ENCODE measurements at places on chromosomes 6 and 20.

DNA sequence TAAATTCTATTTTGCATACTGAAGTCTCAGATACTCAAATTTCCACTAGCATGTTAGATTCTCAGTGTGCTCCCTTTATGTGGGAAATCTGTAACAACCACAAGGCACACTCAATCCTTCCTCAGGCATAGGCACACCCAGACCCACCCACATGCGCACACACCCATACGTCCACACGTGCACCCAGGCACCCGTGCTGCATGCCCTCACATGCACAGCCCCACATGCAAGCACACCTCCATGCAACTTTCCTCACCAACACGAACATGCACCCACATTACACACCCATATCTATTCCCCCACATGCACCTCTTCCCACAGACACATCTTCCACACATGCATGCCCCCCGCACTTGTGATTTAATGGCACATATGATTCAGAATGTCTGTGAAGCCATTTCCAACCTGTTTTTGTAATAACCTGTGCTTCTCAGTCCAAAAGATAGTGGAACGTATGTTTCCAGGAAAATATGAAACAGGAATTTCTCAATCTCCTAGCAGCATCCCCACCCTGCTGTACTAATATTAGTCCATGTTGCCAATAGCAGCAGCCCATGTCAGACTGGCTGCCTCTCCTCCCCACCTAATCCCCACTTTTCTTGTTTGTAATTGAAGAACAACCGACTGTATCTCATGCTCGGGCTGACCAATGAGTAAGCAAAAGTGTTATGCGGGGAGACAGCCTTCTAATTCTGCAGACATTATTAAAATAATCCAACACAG, 11.3 kb upstream of the CYP24A1 start:
- no peak for DNase-seq

- DNase-seq, result no peak
These were observed 110.2 kb downstream of the RCAN2 start for GRCh38 chr6:46381057-46381456.

GRCh38 chr6:36682328-36683144, 4.0 kb downstream of the CDKN1A start:
- peak; percentile 66 for DNase-seq

DNA sequence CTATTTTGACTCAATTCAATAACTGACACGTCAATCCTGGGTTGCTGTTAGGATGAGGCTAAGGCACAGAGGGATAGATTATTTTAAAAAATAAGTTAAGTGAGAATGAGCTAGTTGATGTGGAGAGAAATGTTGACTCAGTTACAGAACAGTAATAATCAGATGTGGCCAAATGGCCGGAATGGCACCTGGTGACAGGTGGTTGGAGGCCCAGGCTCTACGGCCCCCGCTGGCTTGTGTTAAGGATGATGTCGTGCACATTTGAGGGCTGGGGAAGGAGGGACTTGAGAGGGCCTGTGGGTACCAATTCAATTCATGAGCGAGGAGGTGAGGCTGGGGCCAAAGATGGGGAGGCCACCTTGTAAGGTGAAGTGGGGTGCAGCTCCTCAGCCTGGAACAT, 31.7 kb downstream of the APCDD1L start:
- no peak for DNase-seq

DNA sequence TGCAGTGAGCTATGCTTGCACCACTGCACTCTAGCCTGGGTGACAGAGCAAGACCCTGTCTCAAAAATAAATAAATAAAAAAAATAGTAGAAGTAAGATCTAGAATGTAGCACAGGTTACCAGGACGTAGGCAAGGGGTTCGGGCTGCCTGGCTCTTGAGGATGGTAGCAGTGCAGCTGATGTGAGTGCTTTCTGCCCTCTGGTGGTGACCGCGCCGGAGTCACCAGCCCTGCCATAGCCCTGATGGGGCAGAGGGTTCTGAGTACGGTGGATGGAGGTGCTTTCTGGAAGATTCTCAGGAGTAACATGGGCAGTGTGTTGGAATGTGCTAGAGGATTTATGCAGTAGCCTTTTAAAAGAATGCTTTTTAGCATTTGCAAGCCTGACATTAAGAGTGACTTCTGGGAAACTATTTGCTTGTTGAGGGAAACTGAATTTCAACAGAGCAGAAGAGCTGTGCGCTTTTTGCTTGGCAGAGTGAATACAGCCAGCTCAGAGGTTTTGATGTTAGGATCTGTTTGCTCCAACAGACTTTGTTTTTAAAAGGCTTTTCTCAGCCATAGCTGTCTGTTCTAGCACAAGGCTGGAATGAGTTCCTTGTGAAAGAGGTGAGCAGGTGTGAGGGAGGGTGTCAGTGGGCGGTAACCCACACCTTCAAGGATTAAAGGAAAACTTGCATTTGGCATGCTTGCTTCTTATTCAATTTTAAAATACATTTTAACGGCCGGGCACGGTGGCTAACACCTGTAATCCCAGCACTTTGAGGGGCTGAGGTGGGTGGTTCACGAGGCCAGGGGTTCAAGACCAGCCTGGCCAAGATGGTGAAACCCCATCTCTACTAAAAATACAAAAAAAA, 65.9 kb downstream of the PTPN1 start:
- peak; percentile 73 for DNase-seq

DNA sequence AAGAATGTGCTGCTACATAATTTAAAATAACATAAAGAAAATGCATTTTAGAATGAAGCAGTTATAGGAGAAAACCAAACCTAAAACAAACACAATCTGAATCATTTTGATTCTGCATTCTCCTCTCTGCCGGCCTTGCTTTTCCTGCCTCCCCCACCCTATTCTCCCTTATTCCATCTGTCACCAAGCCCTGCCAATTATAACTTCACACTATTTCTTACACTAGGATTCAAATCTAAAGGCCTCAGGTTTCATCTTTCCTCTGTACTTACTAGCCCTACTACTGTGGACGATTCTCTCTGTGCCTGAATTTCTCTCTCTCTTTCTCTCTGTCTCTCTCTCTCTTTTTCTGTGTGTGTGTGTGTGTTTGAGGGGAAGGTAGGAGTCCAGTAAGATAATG, 18.7 kb upstream of the PRIM2 start:
- no peak for DNase-seq

GRCh38 chr6:10659699-10660348, 34.6 kb downstream of the C6orf52 start:
- DNase-seq, result no peak

- DNase-seq, result no peak
These were observed 50.9 kb downstream of the JARID2 start for GRCh38 chr6:15296735-15297134.

GRCh38 chr6:26092443-26092842, 5.2 kb downstream of the HFE start:
- no peak for DNase-seq

GRCh38 chr6:34468378-34468892, 2.6 kb downstream of the PACSIN1 start:
- DNase-seq, result no peak

- DNase-seq, result peak; percentile 55
These were observed 28.4 kb downstream of the PRDM1 start for GRCh38 chr6:106114492-106114891.

DNA sequence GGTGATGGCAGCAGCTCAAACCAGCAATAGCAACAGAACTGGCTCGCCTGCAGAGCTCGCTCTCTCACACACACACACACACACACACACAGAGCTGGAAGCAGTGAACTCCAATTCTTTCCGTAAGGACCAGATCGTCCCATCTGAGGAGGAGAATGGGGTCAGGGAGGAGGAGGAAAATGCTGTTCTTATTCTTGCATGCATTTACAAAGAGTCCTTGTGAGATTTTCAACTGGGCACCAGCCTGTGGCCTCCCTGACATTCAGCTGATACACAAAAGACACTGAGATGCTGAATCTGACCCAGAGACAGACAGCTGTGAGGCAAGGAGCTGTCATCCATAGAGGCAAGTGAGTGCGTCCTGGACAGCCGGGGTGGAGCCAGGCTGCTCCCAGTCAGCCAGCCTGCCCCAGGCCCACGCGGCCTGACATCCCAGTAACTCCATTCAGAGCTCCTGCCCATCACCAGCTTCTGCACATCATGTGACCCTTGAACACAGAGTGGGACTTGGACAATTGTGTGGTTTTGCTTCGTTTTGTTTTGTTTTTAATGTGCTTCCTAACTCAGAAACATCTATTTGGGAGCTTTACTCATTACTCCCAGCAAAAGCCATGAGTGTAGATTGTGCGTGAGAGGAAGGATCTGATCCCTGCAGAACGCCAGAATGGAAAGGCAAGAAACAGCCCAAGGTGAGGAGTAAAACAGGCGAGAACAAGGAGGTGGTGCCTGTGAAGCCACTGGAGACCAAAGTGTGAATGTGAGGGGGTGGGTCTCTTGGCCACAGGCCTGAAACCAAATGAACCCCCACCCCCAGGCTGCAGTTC, 2.1 kb downstream of the SERPINB9 start:
- DNase-seq, result no peak

DNA sequence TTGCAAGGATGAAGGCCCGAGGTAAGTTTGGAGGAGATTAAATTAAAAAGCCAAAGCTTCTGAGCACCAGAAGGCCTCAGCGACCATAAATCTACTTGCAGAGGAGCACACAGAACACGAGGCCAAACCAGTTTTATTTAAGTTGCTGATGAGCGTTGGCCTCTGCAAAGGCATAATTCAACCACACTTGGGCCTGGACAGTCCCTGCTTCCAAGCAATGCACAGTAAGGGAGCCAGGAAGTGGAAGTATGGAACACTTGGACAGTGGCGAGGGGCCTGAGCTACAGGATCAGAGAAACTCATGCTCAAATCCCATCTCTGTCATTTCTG, 92.8 kb downstream of the PTPRT start:
- DNase-seq, result no peak

DNA sequence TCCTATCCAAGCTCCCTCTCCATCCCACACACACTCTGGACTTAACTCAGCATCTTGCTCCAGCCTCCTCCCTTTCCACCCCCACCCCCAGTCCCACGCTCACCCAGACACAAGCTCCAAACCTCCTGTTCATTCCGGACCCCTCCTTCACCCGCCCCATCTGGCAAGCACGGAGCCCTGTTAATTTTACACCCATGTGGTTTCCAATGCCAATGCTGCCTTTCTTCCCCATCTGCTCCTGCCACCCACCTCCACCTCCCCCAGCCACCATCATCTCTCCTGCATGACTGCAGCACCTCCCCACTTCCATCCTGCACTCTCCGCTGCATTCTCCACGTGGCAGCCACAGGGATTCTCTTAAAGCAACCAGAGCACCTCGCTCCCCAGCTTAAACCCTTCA, 9.9 kb upstream of the CDK5RAP1 start:
- no peak for DNase-seq

GRCh38 chr6:80956898-80957297, 795.6 kb downstream of the TENT5A start:
- DNase-seq, result no peak

GRCh38 chr6:11039040-11039439, 5.1 kb downstream of the ELOVL2 start:
- DNase-seq, result no peak

GRCh38 chr6:15400572-15401004, 154.7 kb downstream of the JARID2 start:
- DNase-seq, result no peak

DNA sequence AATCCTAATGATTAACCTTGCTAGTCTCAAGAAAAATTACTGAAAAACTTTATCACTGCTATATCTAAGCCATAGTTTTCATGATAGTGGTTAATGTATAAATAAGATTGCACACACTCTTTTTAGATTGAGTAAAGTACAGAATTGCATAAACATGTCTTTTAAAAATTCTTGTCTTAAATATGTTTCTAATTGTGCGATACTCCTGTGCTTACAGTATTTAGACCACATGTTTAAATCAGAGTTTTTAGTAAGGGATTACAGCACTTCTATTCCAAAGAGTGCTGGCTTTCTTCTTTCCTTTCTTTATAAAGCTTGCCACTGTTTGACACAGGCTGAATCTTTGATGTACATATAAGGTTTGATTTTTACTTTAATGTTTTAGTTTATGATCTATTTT, 36.8 kb upstream of the RGS17 start:
- DNase-seq, result no peak

- no peak for DNase-seq
These were observed 26.6 kb downstream of the NSFL1C start for GRCh38 chr20:1440024-1440423.

GRCh38 chr6:40631744-40632143, 44.6 kb upstream of the LRFN2 start:
- DNase-seq, result no peak

GRCh38 chr6:107272246-107272645, 156.9 kb upstream of the BEND3 start:
- no peak for DNase-seq

DNA sequence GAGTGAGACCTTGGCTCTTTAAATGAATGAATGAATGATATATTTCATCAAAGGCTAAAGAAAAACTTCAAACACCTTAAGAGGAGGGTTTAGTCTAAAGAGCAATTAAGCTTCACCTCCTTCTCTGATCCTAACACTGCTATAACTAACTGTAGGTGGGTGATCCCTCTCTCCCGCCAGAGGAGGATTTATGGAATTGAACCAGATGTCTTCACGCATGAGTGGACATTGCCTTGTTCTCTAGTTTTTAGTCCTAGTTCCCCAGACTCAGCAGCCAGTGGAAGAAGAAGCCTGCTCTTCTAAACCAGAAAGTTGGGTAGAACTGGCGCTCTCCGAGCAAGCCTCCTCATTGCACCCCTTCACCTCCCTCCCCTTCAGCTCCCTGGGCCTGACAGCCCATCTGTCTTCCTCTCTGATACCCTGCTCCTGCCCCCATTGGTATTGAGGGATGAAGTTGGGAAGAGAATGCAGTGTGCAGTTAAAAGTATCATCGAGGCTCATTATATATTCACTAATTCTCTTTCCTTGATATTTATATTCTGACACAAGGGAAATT, 142.7 kb downstream of the ARID1B start:
- no peak for DNase-seq

DNA sequence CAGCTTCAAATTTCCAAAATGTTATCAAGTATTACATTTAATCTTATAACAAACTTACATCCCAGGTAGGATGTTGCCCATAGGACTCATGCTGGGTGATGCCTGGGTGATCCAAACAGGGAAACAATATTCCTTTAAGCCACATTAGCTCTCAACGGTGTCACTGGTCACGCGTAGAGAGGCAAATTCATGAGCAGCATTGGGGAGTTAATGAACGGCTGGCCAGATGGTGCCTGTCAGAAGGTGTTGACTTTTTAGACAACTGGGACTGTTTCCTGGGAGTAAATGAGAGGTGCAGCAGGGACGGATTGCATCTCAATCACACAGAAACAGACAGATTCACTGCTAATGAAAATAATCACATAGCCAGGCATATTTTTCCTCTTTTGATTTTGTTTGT, 83.3 kb upstream of the ID4 start:
- DNase-seq, result no peak
